BE2C (cell line): ENCODE measurements at places on chromosomes 2 and 18.
A peak's percentile ranks its signal among the peaks of the same experiment; 100 is the strongest.

DNA sequence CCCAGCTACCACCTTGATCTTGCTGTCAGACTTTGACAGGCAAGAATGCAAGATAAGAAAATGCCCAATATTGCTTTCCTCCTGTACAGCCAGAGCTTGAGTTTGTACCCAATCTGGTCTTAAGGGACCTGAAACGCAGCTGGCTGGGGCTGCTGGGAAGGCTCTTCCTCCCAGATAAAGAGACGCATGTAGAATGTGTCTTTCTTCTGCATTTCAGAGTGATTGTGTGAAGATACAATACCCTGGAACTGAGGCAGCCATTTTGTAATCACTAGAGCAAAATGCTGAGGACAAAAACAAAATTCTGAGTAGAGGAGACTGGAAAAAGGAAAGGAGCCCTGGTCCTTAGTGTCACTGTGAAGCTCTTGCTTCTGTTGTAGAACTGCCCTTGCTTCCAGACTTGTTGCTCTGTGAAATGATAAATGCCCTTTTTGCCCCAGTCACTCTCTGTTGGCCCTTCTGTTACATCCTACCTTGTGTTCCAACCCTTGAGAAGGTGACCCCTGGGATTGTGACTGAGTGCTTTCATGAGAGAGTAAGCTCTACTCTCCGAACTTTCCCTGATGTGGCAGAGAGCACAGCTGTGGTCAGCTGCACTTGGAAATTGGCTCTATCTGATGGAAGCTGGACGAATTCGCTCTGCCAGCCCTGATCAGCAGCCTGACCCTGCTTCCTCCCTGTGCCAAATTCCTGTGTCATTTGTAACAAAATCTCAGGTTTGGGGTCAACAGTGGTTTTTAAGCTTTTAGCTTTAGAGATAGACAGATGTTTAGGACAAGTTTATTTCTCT, 137.4 kb upstream of the RBMS1 start:
- DNase-seq, result no peak

DNA sequence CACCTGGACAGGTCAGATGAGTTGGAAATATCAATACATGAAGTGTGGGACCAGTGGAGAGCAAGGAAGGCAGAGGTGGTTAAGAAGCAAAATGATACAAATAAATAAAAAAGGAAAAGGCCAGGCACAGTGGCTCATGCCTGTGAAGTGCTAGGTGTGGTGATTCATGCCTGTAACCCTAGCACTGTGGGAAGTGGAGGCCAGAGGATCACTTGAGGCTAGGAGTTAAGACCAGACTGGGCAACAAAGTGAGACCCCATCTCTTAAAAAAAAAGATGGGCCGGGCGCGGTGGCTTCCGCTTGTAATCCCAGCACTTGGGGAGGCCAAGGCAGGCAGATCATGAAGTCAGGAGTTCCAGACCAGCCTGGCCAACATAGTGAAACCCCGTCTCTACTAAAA, 2.9 kb downstream of the STON1 start:
- DNase-seq, result no peak

DNA sequence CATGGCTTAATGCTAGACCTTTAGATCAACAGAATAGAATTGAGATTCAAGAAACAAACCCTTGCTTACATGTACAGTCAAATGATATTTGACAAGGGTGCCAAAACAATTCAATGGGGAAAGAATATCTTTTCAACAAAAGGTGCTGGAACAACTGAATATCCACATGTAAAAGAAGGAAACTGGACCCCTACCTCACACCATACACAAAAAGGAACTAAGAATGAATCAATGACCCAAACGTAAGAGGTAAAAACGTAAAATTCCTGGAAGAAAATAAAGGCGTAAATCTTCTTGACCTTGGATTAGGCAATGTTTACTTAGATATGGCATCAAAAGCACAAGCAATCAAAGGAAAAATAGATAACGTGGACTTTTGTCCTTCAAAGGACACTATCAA, 43.1 kb downstream of the BAZ2B start:
- no peak for DNase-seq

DNA sequence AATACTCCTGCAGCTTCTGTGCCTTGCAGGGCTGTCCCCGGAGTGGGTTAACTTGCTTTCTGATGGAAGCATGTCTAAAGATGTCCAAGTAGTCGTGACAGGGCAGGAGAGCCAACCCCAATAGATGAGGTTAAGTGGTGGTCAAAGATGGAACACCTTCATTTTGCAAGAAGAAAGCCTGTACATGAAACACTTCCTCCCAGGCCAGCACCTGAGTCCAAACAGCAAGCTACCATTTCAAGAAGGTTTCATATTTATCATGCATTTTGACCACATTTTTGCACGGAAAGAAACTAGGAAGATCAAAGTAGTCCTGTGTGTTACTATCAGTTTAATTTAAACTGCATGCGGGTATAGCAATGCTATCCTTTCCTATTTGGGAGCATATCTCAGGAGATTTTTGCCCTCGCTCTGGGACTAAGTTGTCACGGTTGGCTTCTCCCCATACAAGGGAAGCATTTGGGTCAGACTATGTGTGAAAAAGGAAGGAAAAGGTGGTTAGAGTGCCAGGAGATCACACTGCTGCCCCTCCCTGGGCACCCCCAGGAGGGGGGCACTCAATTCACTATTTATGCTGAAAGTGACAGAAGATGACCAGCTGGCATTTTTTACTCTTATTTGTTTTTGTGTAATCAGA, 187.6 kb downstream of the ZNF521 start:
- no peak for DNase-seq

DNA sequence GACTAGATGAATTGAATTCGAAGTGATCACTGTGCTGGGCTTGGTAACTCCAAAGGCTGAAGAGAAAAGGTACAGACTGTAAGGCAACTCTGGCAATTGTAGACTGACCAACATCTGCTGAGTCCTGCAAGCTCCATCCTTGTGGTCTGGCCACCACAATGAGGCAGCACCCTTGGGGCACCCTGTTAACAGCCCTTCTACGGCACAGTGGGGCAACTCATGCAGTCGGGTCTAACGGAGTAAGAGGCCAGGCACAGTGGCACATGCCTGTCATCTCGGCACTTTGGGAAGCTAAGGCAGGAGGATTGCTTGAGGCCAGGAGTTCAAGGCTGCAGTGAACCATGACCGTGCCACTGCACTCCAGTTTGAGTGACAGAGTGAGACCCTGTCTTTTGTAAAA, 126.8 kb downstream of the ZAP70 start:
- no peak for DNase-seq

DNA sequence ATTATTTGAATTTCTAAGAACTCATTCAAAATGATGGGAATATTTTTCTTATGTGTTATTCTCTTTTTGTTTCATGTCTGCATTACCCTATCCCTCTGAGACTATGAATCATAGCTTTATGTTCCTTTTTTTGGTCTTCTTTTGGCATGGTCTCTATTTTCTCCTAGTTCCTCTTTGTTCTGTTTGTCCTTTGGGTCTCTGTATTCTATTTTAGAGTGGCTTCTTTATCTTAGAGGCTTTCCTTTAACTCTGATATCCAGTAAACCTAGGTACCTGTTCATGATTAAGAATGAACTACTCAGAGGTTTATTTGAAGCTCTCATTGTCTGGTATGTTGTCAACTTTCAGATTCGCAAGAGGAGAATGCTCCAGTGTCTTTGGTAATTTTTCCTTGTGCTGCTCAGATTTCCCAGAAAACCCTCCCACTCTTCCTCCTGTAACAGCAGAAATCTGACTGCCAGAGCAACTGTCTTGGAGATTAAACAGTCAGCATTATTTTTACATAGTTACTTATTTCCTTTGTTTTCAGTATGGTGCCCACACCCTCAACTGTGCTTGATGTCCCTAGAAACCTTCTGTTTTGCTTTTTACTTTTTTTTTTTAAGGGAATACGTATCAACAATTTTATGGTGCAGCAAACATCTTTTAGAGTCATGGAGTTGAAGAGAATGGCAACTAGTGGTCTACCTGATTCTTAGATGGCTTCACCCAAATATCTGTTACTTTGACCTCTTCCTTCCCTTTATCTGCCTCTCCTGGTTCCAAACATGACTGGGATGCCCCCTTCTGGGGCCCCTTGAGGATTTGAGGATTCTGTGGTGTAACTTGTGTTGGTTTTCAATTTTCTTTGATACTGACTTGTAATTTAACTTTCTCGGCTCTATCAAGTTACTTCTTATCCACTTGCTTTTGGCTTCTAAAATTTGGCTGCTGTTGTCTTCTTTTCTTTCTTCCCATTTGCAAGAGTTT, 92.0 kb downstream of the DPP10 start:
- no peak for DNase-seq

DNA sequence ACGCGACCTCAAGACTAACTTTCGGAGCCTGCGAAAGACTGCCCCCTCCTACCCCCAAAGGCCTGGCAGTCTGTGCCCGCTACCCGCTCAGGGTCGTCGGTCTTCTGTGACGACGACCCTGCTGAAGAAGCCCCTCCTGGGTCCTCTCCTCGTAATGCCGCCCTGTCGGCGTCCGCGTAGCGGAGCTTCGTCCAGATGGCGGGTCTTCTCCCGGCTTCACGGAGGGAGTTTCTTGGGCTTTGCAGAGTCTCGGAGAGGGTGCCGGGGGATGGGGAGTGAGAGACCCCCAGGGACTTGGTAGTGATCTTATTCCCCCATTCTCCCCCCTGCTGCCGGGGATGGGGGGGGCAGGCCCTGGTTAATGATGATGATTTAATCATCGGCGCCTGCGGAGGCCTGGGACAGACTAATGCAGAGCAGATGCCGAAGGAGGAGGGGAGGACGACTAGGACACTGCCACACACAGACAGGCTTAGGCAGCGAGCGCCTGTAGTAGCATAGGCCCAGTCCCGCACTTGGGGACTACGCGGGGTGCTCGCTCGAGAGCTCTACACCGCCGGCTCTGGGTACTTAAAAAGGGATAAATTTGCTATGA, 528 bp upstream of the PCGF1 start:
- DNase-seq, result peak; percentile 91

GRCh38 chr18:61589053-61589723, 256.0 kb downstream of the CDH20 start:
- no peak for DNase-seq

GRCh38 chr18:7230626-7231349, at the start of gene LRRC30:
Gene LRRC30, plus strand, starts transcription at chr18:7231089. Its CDS starts 50 bp downstream, at chr18:7231139.
- DNase-seq, result no peak

DNA sequence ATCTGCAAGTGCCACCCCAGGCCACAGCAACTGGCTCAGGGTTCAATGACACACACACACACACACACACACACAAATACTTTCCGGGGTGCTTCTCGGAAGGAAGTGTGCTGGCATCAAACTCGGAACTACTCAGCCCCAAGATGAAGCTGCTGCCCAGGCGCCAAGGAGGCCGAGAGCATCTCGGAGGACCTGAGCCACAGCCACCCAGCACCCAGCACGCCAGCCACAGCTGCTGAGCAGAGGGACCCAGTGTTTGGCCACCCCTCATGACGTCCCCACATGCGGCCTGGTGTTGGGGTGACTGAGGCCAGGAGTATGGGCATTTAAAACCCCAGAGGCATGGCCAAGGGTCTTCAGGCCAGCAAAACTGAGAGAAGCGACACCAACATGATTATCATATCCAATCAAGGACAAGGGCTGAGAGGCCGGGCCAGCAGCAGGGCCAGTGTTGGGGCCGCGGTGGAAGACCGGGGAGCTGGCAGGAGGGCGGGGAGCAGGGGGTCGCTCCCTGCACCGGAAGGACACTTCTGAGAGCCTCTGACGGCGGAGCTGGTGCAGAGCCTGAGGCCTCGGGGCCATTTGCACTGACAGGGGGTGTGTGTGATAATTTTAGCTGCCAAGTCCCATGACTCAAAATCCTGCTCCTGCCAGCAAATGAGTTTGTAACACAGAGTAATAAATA, 61.8 kb downstream of the BIN1 start:
- DNase-seq, result no peak

- no peak for DNase-seq
Observed at GRCh38 chr2:9738062-9738461, 105.2 kb upstream of the TAF1B start.

DNA sequence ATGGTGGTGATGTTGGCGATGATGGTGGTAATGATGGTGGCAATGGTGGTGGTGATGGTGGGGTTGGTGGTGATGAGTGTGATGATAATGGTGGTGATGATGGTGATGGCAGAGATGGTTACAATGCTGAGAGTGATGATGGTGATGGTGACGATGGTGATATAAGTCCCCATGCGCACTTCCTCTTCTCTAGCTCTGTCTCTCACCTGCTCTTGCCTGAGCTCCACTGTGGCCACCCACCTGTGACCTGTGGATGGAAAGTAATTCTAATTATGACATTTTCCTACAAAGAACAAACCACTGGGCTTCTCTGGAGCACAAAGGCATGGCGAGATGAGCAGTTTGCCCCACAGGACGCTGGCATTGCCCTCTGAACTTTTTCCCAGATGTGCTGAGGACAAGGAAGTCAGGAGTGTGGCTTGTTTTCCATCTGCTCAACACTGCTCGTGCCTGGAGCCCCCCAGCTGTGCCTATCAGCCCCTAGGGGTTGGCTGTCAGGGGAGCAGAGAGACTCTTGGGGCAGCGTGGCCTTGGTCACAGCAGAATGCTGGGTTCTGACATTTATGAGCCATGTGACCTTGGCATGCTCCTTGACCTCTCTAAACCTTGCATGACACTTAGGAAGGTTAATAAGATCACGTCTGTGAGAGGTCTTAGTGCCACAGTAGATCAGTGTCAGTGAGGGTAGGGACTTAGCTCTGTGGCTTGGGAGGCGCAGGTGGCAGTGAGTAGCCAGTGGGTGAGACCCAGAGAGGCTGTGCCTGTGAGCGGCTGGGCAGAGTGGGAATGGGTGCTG, 68.4 kb downstream of the RRM2 start:
- no peak for DNase-seq

- DNase-seq, result no peak
Observed at GRCh38 chr18:63683152-63683551, 19.6 kb upstream of the SERPINB11 start.

DNA sequence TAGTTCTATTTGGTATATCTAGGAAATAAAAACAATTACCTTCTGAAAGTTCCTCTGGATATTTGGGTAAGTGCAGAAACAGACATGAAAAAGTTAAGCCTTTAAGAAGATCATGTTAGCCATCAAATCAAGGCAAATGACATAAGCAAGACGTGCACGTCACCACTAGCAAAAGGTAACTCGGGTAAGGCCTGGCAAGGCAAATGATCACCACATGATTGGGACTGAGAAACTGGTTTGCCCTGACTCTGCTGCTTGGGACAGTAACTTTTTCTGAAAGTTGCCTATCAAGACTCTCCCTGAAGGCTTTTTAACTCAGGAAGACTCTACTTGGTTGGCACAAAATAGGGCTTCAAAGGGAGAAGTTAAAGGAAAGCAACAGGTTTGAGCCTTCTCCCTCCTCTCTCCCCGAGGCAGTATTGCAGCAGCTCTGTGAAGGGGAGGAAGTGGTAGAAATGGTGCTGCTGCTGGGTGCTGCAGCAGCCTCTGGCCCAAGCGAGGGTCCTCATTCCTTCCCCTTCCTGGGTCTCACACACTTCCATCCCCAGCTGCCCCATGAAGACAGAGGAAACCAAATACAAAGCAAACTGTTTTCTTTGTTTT, 17.1 kb upstream of the TMEM237 start:
- DNase-seq, result no peak
